Activated CD8-positive, alpha-beta memory T cell treated with anti-CD3 and anti-CD28 coated beads for 48 hours (primary cell): ENCODE measurements at places on chromosomes 1 and 21.

DNA sequence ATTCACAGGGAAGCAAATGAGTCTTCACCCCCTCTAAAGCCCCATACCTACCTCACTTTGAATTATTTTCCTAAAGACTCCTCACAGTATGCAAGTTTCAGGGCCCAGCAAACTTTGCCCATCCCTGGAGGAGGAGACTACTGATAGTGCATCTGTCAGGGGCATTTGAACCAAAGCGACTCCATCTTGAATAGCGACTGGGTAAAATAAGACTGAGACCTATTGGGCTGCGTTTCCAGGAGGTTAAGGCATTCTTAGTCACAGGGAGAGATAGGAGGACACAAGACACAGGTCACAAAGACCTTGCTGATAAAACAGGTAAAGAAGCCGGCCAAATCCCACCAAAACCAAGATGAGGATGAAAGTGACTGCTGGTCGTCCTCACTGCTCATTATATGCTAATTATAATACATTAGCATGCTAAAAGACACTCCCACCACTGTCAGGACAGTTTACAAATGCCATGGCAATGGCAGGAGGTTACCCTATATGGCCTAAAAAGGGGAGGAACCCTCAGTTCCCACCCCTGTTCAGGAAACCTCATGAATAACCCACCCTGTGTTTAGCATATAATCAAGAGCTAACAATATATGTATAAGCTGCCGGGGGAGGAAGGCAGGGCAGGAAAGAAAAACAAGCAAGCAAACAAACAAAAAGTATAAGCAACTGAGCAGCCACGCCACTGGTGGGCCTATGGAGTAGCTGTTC lies 3.3 kb upstream of the PKNOX1 start:
- no peak for DNase-seq

DNA sequence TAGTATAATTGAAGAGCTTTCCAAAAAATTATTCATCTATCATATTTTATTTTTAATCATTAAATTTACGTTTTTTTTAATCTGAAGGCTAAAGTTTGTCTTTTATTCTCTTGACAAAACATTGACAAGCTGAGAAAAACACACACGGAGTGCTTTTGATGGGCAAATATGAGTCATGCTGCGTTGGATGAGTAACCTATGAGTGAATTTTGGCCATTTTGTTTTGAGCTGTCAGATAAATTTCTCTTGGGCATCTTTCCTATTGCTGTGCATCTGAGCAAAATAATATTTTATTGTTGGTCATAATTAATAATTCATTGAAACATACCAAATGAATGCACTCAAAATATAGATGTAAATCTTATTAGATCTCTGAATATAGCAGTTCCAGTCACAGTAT lies 1144.1 kb upstream of the ADGRL2 start:
- no peak for DNase-seq

DNA sequence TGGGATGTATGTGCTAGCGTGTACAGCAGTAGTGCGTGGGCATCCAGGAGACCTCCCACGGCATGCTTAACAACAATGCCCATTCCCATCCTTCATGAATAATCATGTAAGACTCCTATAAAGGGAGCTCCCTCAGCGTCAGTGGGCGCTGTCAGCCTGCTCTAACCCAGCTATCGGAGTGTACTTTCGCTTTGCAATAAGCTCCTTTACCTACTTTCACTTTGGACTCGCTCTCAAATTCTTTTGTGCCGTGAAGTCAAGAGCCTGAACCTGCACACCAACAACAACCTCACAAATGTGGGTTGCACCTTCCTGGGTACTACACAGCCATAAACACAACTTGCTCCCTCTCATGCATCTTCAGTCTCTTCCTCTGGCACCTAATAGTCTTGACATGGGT lies 114.8 kb upstream of the PAXBP1 start:
- no peak for DNase-seq

- no peak for DNase-seq
Observed at GRCh38 chr1:199705825-199706224, 321.7 kb upstream of the NR5A2 start.

DNA sequence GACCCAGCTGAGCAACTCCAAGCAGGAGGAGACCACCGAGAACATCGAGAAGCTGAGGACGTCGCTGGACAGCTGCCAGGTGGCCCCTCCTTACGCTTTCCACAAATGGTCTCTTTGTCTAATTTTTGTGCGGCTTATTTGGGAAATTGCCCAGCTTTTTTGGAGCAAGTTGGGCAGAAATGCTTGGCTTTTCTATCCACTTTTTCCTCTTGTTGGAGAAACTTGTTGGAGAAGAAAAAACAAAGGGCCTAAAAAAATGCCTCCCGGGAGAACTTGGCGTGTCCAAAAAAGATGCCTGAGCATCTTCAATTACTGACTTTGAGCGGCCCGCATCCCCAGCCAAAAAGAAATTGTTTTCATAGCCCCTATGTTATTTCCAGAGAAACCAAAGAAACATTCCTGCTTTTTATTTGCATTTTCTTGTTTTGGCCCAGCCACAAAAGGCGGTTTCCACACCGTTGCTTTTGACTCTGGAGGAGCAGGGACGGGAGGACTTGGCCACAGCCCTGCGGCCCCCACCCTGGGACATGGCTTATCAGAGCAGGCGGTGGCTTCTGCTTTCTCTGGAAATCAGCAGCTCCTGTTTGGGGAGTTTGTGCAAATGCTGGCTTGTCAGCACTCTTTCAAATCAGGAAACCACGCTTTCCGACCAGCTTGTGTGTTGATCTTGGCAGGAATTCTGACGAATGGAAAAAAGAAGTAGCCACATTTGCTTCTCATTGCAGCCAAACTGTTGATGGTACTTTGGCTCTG lies 81.2 kb upstream of the EFHD2 start:
- DNase-seq = no peak

DNA sequence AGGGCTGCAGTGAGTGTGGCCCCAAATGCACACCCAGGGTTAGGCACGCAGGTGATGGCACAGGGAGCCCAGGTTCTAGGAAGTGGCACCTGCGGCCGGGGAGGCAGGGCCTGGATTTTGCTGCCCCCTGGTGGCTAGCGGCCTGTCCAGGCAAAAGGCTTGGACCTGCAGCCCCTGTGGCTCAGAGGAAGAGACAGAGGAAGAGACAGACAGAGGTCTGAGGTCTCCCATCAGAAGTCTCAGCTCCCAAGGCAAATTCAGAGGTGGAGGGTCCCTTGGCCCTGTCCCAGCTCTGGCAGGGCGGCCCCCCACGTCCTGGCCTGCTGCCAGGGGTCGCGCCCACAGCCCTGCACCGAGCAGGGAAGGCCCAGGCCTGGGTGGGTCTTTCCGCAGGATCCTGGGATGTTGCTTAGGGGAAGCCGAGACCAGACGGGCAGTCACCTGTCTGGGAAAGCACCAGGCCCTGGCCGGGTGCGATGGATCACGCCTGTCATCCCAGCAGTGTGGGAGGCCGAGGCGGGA lies 8.0 kb upstream of the TNFRSF14 start:
- peak; percentile 77 for DNase-seq

DNA sequence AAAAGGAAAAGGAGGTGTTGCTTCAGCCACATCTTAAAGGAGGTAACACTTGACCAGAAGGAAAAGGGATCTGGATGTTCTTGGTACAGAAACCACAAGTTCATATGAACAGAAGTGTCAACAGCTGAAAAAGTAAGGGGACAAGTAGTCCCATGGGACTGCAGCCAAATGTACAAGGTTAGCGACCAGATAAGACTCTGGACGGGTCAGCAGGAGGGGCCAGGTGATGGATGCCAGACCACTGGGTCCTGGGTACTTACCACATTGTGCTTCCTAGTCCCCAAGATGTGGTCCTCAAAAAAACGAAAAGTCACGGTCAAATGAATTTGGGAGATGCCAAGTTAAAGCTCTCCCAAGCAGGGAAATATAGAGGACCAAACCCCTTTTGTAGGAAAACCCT lies 16.6 kb upstream of the BMP8A start:
- no peak for DNase-seq

- no peak for DNase-seq
Observed at GRCh38 chr1:245489838-245490237, 335.1 kb downstream of the KIF26B start.

DNA sequence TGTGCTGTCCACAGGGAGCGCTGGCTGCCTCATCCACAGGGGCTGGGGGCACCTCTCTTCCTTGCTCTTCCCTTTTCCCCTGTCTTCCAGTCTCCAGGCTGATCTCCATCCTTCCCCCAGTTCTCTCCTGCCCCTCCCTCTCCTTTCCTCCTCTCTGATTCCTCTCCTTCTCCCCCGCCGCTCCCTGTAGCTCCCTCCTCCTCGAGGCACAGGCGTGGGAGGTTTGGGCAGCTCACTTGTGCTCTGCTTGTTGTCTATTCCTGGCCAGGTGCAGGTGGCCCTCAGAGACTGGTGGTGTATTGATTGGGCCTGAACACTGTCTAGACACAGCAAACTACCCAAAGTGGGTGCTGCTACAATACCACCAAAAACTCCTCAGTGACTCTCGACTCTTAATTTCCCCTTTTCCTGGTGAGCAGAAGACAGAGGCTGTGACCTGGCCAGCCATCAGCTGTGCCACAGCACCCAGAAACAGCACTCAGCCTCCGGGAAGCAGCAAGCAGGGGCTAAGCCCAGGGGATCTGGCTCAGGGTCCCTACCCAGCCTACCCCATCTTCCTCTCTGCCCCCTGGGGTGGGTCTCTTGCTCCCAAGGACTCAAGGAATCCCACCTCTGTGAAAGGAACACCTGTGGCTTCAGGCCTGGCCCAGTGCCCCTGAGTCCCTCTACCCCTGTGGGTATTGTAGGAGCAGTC lies 93.3 kb downstream of the DDX20 start:
- DNase-seq = no peak

DNA sequence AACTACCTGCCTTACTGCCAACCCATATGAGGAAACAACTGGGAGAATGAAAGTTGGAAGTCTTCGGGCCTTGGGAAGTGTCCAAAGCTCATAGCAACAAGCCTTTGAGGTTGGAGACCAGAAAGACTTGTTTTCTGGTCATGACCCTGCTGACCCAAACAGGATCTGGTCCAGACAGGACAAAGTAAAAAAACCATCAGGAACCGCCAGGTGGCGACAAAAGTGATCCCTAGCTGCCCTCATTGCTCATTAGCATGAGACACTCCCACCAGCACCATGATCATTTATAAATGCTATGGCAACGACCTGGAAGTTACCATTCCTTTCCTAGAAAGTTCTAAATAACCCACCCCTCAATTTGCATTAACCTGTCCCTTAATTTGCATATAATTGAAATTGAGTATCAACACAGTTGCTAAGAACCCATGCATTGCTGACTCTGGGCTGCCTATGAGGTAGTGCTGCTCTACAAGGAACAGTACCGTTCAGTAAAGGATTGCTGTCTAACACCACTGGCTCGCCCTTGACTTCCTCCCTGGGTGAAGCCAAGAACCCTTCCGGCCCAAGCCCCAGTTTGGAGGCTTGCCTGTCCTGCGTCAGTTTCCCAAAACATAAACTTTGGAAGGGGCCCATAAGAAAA lies 89.0 kb downstream of the URB2 start:
- DNase-seq = peak; percentile 5

DNA sequence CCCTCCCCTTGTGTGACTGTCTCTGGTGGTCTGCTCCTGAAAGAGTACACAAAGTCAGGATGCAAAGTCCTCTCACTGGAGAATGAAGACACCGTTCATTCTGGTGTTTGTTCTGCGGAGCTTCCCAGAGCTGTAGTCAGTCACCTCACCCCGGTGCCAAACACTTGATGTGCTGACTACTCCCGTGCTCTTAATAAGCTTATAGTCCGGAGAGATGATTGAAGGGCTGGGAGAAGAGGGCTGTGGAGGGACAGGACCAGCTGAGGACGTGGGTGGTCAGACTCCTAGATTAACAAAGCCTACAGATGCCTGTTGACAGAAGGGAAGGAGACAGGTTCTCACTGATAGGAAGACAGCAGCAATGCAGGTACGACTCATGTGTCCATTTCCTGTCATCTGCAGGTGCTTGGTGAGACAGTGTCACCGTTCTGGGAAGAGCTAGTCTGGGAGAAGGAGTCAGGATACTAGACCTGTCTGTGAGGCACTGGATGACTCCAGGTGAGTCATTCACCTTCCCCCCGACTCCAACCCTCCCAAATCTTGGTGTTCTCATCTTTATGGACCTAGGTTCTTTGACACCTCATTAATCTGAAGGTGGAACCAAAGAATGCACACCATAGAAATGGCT lies 40.4 kb upstream of the LRRN2 start:
- DNase-seq = no peak

- DNase-seq = no peak
Observed at GRCh38 chr1:62735491-62736171, 47.4 kb upstream of the DOCK7 start.
